Activated T-helper 1 cell treated with anti-CD3 and anti-CD28 coated beads, Interleukin-12 subunit alpha, Interleukin-12 subunit beta, Interleukin-2, Interleukin-4 antibody, amounts not matched to agents 30 ng/mL and 10 ng/mL and 1 ng/mL, durations not matched to agents 14 hours and 24 hours and 36 hours (primary cell): ENCODE measurements at places on chromosomes 7 and 10. TPM values are rescaled to one million over a fixed set of nuclear protein-coding genes. Genes with fewer than 3 reads are reported as not detected.

GRCh38 chr7:136940917-136941316 lies 72.5 kb downstream of the CHRM2 start:
- DNase-seq, result no peak

- DNase-seq, result no peak
Measured at GRCh38 chr10:91652364-91652763, 19.5 kb upstream of the PPP1R3C start.

DNA sequence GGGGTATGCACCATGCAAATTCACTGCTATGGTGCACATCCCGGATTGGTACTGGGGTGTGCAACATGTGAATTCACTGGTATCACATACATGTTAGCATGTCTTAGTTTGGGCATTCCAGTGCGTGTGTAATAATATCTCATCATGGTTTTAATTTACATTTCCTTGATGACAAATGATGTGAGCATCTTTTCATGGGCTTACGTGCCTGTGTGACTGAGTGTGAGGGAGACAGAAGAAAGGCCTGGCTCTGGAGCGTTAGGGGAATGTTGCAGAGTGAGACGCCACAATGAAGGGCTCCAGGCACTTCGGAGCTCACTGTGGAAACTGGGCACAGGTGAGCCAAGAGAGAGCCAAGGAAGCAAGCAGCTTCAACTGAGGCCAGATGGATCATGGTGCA lies 162.6 kb downstream of the UBE2H start:
- DNase-seq, result no peak

- no peak for DNase-seq
Measured at GRCh38 chr7:25381818-25382589, 153.7 kb upstream of the NPVF start.

The WEE2 gene
- total RNA-seq, result 0.10 and 0.12 TPM in 2 replicates

The FAM237B gene
- not detected in 2 replicates for total RNA-seq

The EIF4H gene
- 343 and 355 TPM in 2 replicates for total RNA-seq
